NCI-H1105 treated with DMSO at 0.1 percent for 48 hours (cell line): ENCODE measurements at places on chromosomes 1 and 21.

GRCh38 chr1:52593495-52593894 is 8.7 kb upstream of the GPX7 start:
- no peak for DNase-seq

DNA sequence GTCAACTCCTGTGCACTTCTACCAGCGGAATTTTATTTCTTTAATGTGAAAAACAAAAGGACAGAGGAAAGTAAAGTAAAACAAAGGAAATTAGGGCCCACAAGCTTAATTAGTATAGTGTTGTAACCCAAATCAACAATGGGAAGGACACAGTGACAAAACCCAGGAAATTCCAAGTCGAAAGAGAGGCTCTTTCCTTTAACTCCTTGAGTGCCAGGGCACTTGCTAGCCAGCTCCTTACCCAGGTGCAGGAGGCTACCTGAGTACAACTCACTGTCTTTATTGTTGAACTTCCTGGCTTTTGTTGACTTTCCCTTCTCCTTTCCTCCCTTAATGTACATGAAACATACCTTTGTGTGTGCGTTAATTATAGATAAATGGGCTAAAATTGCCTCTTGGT is 55.0 kb downstream of the PEX14 start:
- no peak for DNase-seq

DNA sequence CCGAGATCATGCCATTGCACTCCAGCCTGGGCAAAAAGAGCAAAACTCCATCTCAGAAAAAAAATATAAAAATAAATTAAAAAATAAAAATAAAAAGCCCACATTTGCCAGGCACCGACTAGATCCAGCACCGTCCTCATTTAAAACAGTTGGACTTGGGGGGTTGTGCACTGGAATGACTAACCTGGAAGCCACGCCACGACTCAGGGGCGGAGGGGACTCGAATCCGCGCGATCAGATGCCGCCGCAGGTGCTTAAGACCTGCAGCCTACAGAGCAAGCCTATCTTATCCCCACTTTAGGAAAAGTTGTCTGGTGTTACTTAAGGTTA is 38.5 kb downstream of the ZBTB8OS start:
- no peak for DNase-seq

DNA sequence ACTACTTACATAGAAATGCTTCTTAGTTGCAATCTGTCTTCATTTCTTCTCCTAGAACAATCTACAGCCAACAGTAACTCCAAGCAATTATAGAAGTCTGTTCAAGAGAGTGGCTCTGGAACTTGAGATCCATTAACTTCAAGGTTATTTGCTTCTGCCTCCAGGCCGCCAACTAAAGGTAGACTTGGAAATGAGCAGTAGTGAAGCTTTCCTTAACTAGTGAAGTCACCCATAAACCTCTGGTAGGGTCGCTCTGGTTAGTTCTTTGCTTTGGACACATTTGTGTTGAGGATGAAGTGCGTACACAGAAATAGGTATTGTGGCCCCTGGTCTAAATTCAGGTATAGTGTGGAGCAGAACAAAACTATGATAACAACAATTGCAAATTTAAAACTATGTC is 809.9 kb upstream of the RGS18 start:
- no peak for DNase-seq

- no peak for DNase-seq
Measured at GRCh38 chr1:101548376-101548775, 311.6 kb downstream of the S1PR1 start.

DNA sequence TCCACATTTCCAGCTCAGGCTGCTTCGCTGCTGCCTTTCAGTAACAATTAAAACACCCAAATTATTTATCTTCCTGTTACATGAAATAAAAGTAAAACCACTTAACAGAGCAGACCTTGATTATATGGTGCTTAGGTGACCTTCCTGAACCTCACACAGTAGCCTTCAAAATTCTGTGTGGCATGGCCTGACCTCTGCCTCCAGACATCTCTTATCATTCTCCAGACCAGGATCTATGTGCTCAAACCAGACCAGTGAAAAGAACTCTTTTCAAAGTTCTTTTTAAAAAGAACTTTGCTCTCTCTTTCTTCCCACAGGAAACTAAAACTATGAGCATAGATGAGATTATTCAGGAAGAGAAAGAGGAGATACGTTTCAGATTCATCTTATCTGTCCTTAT is 37.8 kb downstream of the KIAA0319L start:
- DNase-seq: no peak

- DNase-seq: no peak
Measured at GRCh38 chr1:230753586-230754251, 6.5 kb downstream of the CAPN9 start.
